Thoracic aorta endothelial cell (primary cell): ENCODE measurements at places on chromosomes 12 and 14. TPM values are rescaled to one million over a fixed set of nuclear protein-coding genes. Genes with fewer than 3 reads are reported as not detected.

NANOG gene
- not detected in 2 replicates for total RNA-seq

TAS2R7 gene
- total RNA-seq, result 0.13 and 0.14 TPM in 2 replicates

A2ML1 gene
- not detected in 2 replicates for total RNA-seq

PLD4 gene
- under 0.01 and 0.07 TPM in 2 replicates for total RNA-seq

OTX2 gene
- not detected in 2 replicates for total RNA-seq

RIPK3 gene
- total RNA-seq, result 2.1 and 5.8 TPM in 2 replicates

POMT2 gene
- total RNA-seq, result 14.9 and 16.0 TPM in 2 replicates

SLC25A47 gene
- total RNA-seq, result not detected in 2 replicates

SLCO1B1 gene
- not detected in 2 replicates for total RNA-seq
